ENCODE measurements at places on chromosomes 3 and 15.

- no peak for DNase-seq
Measured at GRCh38 chr15:58666957-58667356, 82.5 kb downstream of the ADAM10 start.

DNA sequence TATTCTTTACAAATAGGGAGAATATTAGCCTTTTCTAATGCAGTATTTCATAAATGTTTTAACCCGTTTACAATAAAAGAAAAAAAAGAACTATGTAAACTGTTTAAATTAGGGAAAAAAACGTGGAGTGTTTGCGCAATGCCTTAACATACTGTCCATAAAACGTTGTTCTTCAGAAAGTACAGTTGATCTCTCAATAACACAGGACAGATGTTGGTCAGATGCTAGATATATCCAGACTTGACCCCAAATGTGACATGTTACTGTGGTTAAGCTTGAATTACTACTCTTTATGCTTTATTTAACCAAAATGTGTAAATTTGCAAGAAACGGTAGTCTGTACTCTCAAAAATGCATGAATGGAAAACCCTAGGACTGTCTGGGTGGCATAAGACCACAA lies 110.3 kb downstream of the PLOD2 start:
- no peak for DNase-seq

GRCh38 chr3:1613962-1614361 lies 484.7 kb upstream of the CNTN4 start:
- DNase-seq = no peak

- no peak for DNase-seq
Measured at GRCh38 chr3:52423173-52423572, 21.7 kb downstream of the SEMA3G start.

GRCh38 chr3:160765211-160765610 lies 9.2 kb downstream of the PPM1L start:
- DNase-seq = no peak

- DNase-seq = peak; percentile 46
Measured at GRCh38 chr3:42747581-42747980, 25.5 kb downstream of the CCDC13 start.

DNA sequence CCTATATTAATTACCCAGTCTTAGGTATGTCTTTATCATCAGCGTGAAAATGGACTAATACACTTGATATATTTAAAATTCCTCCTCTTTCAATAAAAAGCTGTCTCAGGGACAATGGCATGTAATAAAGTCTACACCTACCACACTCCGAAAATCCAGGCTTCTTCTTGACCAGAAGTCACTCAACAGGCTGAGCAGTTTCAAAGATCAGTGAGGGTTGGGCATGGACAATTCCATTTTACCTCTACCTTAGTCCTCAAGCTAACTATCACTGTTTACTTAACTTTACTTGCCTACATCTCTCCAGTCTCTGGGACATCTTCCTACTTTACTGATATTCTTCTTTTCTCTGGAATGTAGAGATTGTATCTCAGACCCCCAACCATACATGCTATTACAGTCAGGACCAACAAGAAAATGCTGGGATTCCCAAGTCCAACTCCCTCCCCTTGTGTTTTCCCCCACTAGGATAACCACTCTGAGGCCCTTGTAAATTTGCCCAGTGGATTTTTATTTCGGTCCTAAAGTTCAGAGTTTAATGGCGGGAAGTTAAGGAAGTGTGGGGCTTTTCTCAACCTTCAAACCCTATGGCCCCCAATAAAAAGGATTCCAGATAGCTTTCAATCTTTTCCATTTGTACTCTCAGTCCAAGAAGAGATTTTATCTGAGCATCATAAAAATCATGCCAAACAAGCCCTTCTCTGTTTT lies 137.1 kb upstream of the TSC22D2 start:
- no peak for DNase-seq

GRCh38 chr3:29307295-29307694 lies 26.4 kb downstream of the RBMS3 start:
- no peak for DNase-seq

GRCh38 chr3:52438579-52439425 lies 6.1 kb downstream of the SEMA3G start:
- DNase-seq = no peak

- DNase-seq = no peak
Measured at GRCh38 chr3:133561679-133562078, 11.8 kb upstream of the CDV3 start.

GRCh38 chr15:48617619-48618018 lies 27.9 kb downstream of the FBN1 start:
- no peak for DNase-seq

DNA sequence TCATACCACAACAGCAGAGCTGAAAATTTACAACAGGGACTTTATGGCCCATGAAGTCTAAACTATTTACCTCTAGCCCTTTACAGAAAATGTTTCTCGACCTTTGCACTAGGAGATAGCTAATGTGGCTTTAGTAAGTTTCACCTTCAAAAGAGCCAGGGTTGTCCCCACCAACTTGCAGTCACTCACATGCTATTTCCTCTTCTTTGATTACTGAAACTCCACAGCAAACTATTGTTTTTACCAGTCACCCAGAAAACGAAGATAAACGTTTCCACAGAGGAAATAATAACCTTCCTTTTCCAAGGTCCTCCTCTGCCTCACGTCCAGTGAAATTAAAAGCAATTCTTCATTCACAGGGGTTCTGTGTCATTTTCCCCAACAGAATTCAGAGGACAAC lies 48.2 kb downstream of the WWTR1 start:
- no peak for DNase-seq

GRCh38 chr3:116040152-116040551 lies 405.1 kb downstream of the LSAMP start:
- no peak for DNase-seq

DNA sequence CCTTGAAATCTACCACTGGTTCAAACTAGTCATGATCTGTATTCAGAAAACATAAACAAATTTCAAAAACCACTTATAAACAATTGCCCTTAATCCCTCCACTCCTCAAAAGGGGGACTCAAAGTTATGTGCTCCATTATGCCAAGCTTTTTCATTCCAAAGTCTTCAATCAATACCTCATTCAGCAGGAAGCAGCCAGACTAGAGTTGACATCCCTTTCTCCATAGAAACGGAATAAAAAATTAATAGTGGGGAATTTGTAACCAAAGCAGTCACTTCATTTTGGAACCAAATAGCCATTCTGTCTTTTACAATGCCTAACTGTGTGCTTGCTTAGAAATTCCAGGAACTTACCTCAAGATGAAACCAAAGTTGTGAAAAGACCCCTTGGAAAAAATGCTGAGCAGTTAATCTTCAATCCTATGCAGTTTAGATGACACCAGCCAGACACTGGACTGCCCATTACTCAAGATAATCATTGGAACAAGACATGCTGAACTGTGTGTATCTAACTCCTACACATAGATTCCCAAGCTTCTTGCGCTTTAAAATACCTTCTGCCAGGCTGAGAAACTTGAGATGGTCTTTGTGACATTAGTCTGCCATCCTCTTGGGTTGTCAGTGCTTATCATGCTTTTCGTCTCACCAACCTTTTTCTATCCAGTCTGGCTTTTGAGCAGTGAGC lies 406.2 kb downstream of the PLOD2 start:
- DNase-seq = no peak

GRCh38 chr3:39344746-39345344 lies 15.3 kb downstream of the CCR8 start:
- DNase-seq = no peak

- no peak for DNase-seq
Measured at GRCh38 chr3:89698208-89698830, 590.9 kb downstream of the EPHA3 start.

DNA sequence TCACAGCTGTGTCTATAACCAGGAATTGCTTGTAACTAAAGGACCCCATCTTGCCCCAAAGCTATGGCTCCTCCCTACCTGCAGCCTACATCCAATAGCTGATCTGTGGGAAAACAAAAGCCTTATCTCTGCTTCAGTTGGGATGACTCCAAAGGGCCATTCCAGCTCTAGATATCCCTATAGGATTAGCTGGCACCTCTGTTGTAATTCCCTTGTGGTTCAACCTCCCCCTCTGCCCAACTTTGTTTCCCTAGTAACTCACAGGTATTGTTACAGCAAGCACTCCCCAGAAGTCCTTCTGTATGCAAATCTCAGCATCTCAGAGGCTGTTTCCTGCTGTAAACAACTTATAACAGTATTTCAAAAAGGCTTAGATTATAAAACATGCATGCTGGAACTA lies 478.6 kb downstream of the AGBL1 start:
- no peak for DNase-seq

DNA sequence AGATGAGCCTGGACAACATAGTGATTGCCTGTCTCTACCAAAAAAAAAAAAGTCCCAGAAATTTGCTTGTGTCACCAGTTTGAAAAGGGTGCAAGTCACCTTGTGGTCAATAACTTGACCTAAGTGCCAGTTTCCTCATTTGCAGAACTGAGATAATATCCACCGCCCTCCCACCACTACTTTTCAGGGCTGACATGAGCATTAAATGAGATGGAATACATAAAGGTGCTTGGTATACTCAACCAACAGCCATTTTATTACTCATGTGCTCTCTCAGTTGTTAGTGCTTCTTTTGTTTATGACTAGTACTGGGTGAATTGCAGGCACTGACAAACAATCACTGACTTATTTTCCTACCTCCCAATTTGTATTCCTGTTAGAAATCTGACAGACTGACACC lies 340.5 kb upstream of the SATB1 start:
- no peak for DNase-seq

- no peak for DNase-seq
Measured at GRCh38 chr3:138124706-138125355, 7.4 kb downstream of the A4GNT start.

- no peak for DNase-seq
Measured at GRCh38 chr3:10474847-10475246, 30.5 kb downstream of the ATP2B2 start.

DNA sequence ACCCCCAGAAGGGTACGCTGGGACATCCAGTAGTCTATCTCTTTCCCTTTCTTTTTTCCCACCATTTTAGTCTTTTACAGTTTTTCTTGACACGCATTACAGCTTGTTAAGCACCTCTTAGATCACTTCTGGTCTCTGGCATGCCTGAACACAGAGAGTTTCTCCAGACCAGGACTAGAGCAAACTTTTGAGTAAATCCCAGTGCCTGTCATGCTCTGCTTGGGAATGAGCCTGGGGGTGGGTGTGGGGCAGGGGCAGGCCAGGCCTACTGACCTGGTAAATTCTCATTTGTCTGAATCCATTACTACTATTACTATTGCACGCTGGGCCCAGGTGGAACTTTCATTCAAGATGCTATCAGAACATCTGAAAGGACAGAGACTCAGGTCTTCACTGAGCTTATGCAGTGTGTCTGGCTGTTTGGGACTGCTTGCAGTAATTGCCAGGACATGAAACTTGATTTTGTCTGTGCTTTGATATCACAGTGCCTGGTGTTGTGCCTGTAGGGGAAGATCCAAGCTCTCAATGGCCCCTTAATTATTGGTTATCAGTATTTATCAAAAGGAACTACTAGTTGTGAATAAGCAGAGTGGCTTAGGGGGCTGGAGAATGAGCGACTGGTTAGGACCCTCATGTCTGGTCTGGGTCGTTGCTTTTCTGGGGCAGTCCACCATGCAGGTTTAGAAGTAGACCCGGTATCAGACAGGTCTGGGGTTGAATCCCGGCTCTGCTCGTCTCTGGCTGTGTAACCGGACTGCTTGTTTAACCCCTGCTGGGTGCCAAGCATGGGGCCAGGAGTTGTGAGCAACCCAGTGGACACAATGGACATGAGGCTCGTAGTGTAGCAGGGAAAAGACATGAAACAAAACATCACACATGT lies 196.1 kb upstream of the TLE3 start:
- DNase-seq = no peak

DNA sequence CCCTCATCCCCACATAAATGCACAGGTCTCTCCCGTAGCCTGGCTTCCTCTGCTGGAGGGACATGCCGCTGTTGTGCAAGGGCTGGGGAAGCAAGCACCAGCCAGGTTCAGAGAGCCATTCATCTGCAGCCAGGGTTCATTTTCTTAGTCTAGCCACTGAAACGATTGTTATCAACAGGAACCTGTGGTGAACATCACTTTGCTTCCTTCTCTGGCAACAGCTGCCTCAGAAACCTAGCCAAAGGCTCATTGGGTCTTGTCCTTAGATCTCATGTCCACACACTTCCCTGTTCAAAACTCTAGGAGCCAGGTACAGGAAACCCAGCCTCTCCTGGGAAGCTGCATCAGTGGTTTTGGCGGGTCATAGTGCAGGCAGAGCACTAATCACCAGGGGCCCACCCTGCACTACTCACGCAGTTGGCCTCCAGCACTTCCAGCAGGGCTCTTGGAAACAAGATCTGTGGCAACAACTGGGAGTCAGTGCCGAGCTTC lies 47.0 kb downstream of the OXNAD1 start:
- peak; percentile 54 for DNase-seq

- no peak for DNase-seq
Measured at GRCh38 chr3:23938688-23939087, 6.4 kb upstream of the NR1D2 start.

- DNase-seq = no peak
Measured at GRCh38 chr3:120258009-120258408, 27.0 kb downstream of the GPR156 start.

DNA sequence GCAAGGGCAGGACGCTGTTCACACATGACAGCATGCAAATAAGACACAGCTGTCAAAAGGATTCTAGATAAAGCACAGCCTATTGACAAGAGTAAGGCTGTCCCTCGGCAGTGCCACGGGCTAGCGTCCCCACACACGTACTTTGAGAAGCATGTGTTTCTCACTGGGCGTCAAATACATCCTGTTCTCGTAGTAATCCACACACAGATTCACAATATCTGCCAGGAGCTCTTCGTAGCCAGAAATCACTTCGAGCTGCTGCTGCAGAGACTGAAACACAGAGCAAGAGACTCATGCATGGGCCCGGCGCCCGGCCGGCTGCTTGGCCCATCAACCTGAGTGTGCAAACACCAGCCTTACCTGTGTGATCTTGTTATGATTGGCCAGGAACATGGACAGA lies 41.1 kb downstream of the CYFIP1 start:
- DNase-seq = no peak

GRCh38 chr3:154842536-154842935 lies 237.6 kb upstream of the MME start:
- no peak for DNase-seq

- DNase-seq = no peak
Measured at GRCh38 chr3:100044369-100044768, 69.9 kb downstream of the FILIP1L start.

- DNase-seq = no peak
Measured at GRCh38 chr15:75666823-75667501, 19.2 kb downstream of the SNX33 start.

GRCh38 chr15:64191971-64192830 lies 29.4 kb upstream of the PPIB start:
- DNase-seq = no peak

DNA sequence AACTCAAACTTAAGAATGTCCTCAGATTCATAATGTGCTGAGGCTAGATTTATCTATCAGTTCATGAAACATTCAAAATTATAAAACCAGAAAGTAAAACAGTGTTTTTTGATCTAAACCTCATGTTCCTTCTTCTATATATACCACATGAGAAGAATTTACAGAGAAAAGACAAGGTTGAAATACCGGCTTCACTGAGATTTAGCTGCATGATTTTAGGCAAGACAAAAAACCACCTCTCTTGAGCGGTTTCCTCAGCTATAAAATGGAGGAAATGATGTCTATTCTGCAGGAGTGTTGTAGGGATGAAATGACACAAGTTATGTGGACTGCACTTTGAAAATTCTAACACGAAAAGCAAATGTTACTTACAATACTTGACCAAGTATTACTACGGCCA lies 80.6 kb upstream of the FOXB1 start:
- no peak for DNase-seq

Measured in CD4-positive, alpha-beta T cell treated with Interleukin-15 for 1 hour (primary cell).